Mesenteric fat pad (tissue), 1 donor: ENCODE measurements at places on chromosomes 5 and 9. TPM values are rescaled to one million over a fixed set of nuclear protein-coding genes. Genes with fewer than 3 reads are reported as not detected.

Gene DTWD2
- total RNA-seq = 5.7 TPM

Gene JMY
- total RNA-seq = 8.5 TPM

Gene KIF20A
- total RNA-seq = not detected

Gene IGFBPL1
- not detected for total RNA-seq

GRCh38 chr5:97049175-97049574, 93.2 kb downstream of the LIX1 start:
- no peak for DNase-seq

GRCh38 chr9:16718296-16718695, 152.2 kb downstream of the BNC2 start:
- DNase-seq = no peak

- no peak for DNase-seq
Observed at GRCh38 chr9:4970970-4971641, 14.0 kb upstream of the JAK2 start.

- DNase-seq = no peak
Observed at GRCh38 chr5:64516216-64516615, 10.4 kb downstream of the RGS7BP start.

DNA sequence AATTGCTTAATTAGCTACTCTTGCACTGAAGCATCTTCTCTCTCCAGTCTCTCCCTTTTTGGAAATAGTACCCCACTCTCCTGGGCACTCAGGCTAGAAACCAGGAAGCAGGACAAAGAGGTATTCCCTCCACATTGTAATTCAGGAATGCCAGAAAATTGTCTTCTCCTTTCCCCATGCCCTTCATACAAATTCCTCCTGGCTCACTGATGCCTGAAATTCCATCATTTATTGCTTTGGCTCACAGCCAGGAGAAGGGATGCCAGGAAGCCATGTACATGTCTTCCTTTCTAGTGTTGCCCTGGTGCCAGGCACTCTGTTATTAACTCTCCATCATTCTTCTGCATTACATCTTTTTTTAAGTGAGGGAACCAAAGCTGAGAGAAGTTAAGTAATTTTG, 716.5 kb upstream of the C9orf72 start:
- no peak for DNase-seq

DNA sequence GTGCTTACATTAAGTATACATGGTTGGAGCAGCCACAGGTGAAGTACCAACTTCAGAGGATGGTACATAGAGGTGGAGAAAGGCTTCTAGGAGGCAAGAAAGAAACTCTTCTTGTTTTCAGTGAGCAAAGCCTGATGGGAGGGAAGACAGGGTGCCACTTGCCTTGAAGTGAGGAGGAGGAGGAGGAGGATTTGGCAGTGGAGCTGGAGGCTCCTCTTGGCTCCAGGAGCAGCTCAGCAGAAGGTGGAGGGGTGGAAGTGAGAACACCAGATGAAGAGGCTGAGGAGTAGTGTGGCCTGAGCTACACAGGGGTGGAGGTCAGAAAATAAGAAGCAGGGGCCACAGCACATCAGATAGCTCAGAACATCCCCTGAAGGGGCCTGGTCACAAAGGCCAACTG, 91.1 kb upstream of the SHISAL2B start:
- no peak for DNase-seq

- DNase-seq = no peak
Observed at GRCh38 chr5:95130941-95131340, 154.0 kb downstream of the MCTP1 start.

GRCh38 chr5:138263581-138263980, 10.8 kb downstream of the GFRA3 start:
- DNase-seq = no peak

DNA sequence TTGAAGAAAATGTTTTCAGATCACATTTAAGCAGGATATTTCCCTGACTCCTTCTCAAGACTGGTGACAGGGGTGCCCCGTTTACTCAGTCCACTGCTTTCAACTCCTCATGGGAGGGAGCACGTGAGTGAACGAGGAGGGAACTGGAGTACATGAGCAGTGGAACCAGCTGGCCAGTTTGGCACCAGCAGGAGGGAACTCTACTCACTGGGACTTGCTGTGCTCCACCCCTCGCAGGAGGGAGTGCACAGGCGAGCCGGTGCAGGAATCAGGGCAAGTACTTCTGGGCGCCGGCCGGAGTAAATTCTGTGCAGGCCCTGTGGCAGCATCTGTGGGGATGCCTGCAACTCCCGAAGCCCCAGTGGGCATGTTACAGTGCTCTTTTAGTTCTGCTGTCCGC, 1941.1 kb upstream of the C9orf72 start:
- DNase-seq = peak; percentile 72
